ENCODE measurements at places on chromosomes 5 and 9. TPM values are rescaled to one million over a fixed set of nuclear protein-coding genes. Genes with fewer than 3 reads are reported as not detected.
A peak's percentile ranks its signal among the peaks of the same experiment; 100 is the strongest.

DNA sequence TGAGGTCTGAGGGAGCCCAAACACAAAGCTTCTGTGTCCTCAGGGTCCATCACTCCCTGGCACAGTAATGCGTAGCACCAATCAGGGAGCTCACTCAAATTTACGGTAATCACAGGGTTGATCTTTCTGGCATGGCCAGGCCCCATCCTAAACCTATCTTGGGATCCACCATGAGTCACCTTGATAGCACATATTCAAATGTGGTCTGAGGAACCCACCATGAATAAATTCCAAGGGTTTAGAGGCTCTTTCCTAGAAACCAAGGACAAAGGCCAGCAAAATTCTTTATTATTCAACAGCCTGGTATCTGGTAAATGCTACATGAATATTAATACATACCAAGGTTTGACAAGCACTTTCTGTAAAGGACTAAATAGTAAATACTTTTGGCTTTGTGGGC is 254.5 kb downstream of the TLR4 start:
- DNase-seq: no peak
- no peaks in the 10 kb centered on the region for H3K27me3 ChIP-seq
- H3K36me3 ChIP-seq: no peaks in the 10 kb centered on the region
- no peak overlapping the region for H3K27ac ChIP-seq
- no peaks in the 10 kb centered on the region for H3K4me1 ChIP-seq

GRCh38 chr9:89621031-89621430 is 16.2 kb downstream of the GADD45G start:
- H3K4me3 ChIP-seq: no peak overlapping the region
- no peaks in the 10 kb centered on the region for H3K36me3 ChIP-seq
- DNase-seq: no peak
- no peaks in the 10 kb centered on the region for H3K4me1 ChIP-seq

DNA sequence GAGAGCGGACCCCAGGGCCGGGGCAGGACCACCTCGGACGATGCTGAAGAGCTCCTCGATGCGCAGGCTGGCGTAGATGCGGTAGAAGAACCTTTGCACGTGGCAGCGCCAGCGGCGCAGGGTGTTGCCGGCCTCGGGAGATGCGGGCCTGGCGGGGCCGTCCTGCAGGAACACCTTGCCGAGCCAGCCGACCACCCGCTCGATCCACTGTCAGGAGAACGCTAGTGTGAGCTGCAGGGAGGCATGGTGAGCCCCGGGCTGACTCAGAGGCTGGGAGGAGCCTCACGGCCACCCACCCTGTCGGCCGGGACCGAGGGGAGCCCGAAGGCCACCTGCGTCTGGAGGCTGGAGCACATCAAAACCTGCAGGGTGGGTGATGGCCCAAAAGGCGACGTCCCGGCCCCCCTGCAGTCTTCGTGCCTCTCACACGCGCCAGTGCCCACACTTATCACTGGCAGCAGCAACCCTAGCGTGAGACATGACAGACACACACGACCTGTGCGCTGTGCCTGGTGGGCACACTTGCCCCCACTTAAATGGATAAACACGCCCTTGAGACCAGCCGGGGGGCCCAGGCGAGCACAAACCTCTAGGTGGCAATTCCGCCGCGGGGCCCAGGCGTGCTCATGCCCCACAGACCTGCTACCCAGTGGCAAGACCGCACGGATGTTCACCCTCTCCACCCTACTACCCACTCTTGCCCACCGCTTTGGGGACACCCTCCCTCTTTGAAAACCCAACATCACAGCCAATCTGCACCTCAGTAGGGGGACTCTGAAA is 3.3 kb downstream of the ANAPC2 start:
- no peaks in the 10 kb centered on the region for H3K27me3 ChIP-seq
- no peak overlapping the region for H3K4me3 ChIP-seq
- H3K4me1 ChIP-seq: peaks cover 25% of the 10 kb centered on the region
- peaks cover 4% of the 10 kb centered on the region for H3K36me3 ChIP-seq
- H3K27ac ChIP-seq: no peak overlapping the region

GRCh38 chr9:35749515-35750255 is 598 bp downstream of the RGP1 start:
- peak overlapping the region; percentile 87 for H3K4me3 ChIP-seq
- peak overlapping the region; percentile 95 for H3K27ac ChIP-seq
- H3K36me3 ChIP-seq: no peaks in the 10 kb centered on the region
- peaks cover 6% of the 10 kb centered on the region for H3K4me1 ChIP-seq
- H3K27me3 ChIP-seq: no peaks in the 10 kb centered on the region

DNA sequence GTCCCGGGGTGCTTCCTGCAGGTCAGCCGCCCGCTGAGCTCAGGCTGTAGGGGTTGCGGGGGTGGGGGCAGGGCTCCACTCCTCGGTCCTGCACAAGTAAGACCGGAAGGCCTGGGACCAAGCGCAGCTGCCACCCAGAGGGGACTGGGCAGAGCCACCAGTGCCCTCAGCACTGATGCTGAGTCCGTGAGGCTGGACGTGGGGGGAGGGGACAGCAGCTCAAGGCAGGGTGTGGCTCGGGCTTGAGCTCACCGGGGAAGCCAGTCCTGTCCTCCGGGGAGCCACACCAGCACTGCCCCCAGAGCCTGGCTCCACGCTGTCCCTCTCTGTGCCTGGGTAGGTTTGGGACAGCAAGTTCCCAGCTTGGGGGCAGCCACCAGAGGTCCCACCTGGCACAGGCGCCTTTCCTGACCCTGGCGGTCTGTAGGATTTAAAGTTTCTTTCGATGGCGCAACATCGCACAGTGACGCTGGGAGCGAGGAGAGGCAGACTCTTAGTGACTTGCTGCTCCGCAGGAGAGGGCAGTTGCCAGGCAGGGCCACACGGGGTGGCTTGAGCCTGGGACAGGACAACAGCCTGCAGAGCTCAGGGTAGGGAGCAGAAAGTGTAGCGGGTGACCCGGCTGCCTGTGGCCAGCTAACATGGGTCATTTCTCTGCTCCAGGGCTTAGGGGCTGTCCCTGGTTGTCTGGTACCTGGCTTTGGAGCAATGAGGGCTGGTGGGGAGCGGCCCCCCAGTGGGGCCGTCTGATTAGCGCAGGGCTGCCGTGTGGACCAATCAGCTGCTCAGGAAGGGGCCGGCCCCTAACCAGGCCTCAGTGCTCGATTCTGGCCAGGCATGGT is 5.7 kb downstream of the LCN1 start:
- H3K4me3 ChIP-seq: no peak overlapping the region
- DNase-seq: peak; percentile 48
- no peaks in the 10 kb centered on the region for H3K36me3 ChIP-seq
- H3K4me1 ChIP-seq: no peaks in the 10 kb centered on the region

GRCh38 chr5:32360906-32361305 is 48.2 kb upstream of the MTMR12 start:
- H3K36me3 ChIP-seq: no peaks in the 10 kb centered on the region
- H3K4me1 ChIP-seq: no peaks in the 10 kb centered on the region
- no peak for DNase-seq
- no peaks in the 10 kb centered on the region for H3K27me3 ChIP-seq
- H3K4me3 ChIP-seq: no peak overlapping the region
- H3K27ac ChIP-seq: no peak overlapping the region

DNA sequence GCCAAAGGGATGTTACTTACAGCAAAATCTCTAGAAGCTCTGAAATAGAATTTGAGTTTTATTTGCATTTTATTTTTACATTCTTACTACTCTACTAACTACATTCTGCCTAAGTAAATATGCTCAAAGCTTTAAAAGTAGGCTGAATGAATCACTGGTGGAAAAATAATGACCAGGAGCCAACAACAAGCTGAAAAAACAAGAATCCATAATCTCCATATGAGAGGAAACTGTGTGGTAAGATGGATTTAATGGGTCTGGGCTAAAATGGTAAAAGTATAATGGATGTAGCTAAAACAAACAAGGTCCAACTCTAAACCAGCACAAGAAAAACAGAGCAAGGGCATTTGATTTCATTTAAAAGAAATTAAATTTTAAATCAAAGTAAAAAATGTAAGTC is 525.8 kb upstream of the FTMT start:
- no peak overlapping the region for H3K27ac ChIP-seq
- no peak overlapping the region for H3K4me3 ChIP-seq
- H3K36me3 ChIP-seq: no peaks in the 10 kb centered on the region
- no peaks in the 10 kb centered on the region for H3K27me3 ChIP-seq
- DNase-seq: no peak

- DNase-seq: no peak
- no peak overlapping the region for H3K4me3 ChIP-seq
- H3K4me1 ChIP-seq: no peaks in the 10 kb centered on the region
- no peaks in the 10 kb centered on the region for H3K27me3 ChIP-seq
- H3K27ac ChIP-seq: no peak overlapping the region
These were observed 13.0 kb upstream of the SPINK4 start for GRCh38 chr9:33227008-33227398.

GRCh38 chr9:133290751-133291302 is 15.8 kb upstream of the ABO start:
- no peak overlapping the region for H3K4me3 ChIP-seq
- no peaks in the 10 kb centered on the region for H3K4me1 ChIP-seq
- H3K27ac ChIP-seq: no peak overlapping the region
- no peaks in the 10 kb centered on the region for H3K36me3 ChIP-seq
- DNase-seq: no peak

Gene SOX30
- 0.16 TPM for total RNA-seq

DNA sequence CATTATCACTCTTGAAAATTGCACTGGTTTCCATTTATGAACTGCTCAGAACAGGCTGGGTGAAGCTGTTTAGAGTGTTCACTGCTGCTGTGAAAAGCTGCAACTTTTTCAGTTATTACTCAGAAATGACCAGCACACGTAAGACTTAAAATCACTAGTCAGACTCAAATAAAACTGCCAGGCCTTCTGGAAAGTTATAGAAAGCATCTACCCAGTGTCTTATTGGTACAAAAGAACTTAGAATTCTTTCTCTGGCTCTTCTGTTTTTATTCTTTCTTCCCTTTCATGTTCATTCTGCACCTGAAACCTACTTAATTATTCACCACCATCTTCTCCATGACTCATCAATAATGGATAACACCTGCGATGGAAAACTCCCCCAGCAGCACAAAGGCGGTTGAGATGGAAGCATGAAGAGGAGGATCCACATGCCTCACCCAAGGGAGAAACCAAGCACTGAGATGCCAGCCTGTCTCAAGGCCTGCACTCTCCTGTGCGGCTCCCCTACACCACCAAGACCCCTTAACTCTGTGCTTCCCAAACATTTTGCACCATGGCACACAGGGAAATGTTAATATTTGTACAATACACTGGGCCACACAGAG is 171.9 kb downstream of the ENTREP1 start:
- no peak overlapping the region for H3K27ac ChIP-seq
- no peaks in the 10 kb centered on the region for H3K4me1 ChIP-seq
- no peak overlapping the region for H3K4me3 ChIP-seq
- H3K36me3 ChIP-seq: no peaks in the 10 kb centered on the region
- no peaks in the 10 kb centered on the region for H3K27me3 ChIP-seq

- H3K27ac ChIP-seq: no peak overlapping the region
- no peaks in the 10 kb centered on the region for H3K27me3 ChIP-seq
- H3K4me1 ChIP-seq: no peaks in the 10 kb centered on the region
- H3K36me3 ChIP-seq: no peaks in the 10 kb centered on the region
These were observed 8.7 kb downstream of the KCNMB1 start for GRCh38 chr5:170380361-170380951.

DNA sequence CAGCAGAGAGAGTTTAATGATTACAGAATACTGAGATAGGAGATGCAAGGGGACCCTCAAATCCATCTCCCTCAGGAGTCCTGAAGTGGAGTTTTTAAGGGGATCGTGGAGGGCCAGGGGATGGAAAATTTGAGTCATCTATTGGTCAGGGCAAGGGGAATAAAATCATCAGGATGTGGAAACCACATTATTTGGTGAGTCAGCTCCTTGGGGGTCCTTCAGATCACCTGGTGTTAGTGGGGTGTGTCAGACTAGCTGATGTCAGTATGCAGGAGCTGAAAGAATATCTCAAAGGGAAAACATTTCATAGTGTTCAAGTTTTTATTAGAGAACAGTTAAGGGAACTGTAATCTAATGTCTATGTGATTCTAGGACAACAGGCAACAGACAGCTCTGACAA is 183.0 kb upstream of the FTMT start:
- no peak overlapping the region for H3K4me3 ChIP-seq
- H3K36me3 ChIP-seq: no peaks in the 10 kb centered on the region
- H3K27me3 ChIP-seq: no peaks in the 10 kb centered on the region
- H3K4me1 ChIP-seq: no peaks in the 10 kb centered on the region
- DNase-seq: no peak

Gene C9orf43
- total RNA-seq: 0.66 TPM

DNA sequence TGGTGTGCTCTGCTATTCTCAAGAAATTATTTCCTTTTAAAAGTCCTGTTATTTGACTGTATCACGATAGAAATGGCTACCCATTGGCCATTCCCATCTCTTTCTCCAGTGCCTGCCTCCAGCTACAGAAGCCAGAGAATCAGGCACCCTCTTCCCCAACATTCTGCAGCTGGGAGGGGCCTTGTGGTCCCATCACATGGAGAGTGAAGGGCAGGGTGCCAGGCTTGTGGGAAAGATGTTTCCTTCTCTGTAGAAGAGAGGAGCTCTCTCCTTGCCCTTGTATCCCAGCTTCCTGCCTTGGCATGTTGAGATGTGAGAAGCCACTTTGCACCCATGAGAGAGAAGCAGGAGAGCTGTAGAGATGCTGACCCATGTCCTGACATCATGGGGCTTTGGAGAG is 465.0 kb downstream of the MTRR start:
- H3K4me1 ChIP-seq: no peaks in the 10 kb centered on the region
- DNase-seq: no peak
- no peak overlapping the region for H3K4me3 ChIP-seq
- no peaks in the 10 kb centered on the region for H3K27me3 ChIP-seq
- no peak overlapping the region for H3K27ac ChIP-seq
- no peaks in the 10 kb centered on the region for H3K36me3 ChIP-seq

DNA sequence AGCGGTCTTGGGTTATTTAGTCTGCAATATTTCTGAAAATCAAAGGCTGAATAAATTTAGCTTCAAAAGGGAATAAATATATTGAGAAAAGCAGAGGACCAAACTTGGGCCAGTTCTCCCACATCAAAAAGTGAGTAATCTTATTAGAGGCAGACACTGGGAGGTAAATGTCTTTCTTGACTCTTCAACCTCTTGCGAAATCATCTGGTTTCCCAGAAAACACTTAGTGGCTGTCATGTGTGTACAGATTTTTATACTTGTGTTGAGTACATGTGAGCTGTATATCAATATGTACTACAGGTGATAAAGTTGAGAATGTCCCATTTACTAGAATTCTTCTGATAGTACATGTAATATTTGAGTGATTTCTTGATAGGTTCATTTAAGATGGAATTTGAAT is 454.9 kb downstream of the PRR16 start:
- H3K4me1 ChIP-seq: no peaks in the 10 kb centered on the region
- H3K36me3 ChIP-seq: no peaks in the 10 kb centered on the region
- no peak overlapping the region for H3K27ac ChIP-seq
- no peak overlapping the region for H3K4me3 ChIP-seq
- H3K27me3 ChIP-seq: no peaks in the 10 kb centered on the region

DNA sequence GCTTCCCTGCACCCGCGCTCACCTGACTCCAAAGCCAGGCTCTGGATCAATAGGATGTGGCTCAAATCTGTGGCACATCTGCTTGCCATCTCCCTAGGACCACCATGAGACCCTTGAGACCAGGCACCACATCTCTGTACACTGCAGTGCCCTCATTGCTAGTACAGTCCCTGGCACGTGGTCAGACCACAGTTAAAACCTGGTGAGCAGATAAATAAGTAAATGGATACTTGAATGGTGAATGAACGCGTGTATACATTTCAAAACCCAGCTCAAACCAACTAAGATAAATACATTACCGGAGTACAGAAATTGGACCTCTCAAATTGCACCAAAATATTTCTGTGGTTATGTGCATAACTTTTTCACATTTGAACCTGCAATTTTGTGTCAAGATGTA is 221.2 kb upstream of the IRX4 start:
- no peaks in the 10 kb centered on the region for H3K4me1 ChIP-seq
- no peaks in the 10 kb centered on the region for H3K36me3 ChIP-seq
- no peaks in the 10 kb centered on the region for H3K27me3 ChIP-seq
- no peak for DNase-seq
- no peak overlapping the region for H3K4me3 ChIP-seq
- no peak overlapping the region for H3K27ac ChIP-seq

Gene INSL4
- total RNA-seq: not detected
